ENCODE measurements at places on chromosomes 1 and 21.

- DNase-seq, result no peak
These were observed 11.0 kb upstream of the AVPR1B start for GRCh38 chr1:206128196-206128595.

DNA sequence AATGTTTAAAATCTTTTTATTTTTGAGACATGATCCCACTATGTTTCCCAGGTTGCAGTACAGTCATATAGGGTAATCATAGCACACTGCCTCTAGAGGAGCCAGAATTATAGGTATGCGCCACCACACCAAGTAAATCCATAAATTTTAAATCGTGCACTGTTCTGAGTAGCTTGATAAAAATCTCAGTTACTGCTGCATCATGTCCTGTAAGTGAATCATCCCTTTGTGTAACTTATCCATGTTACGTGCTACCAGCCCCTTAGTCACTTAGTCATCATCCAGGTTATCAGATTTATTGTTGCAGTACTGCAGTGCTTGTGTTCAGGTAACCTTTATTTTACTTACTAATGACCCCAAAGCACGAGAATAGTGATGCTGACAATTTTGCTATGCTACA is 1770.9 kb downstream of the BRINP3 start:
- DNase-seq, result no peak

GRCh38 chr1:106072909-106073600 is 983.4 kb upstream of the PRMT6 start:
- DNase-seq, result no peak

- DNase-seq, result no peak
These were observed 19.7 kb downstream of the RGS1 start for GRCh38 chr1:192595299-192595698.

DNA sequence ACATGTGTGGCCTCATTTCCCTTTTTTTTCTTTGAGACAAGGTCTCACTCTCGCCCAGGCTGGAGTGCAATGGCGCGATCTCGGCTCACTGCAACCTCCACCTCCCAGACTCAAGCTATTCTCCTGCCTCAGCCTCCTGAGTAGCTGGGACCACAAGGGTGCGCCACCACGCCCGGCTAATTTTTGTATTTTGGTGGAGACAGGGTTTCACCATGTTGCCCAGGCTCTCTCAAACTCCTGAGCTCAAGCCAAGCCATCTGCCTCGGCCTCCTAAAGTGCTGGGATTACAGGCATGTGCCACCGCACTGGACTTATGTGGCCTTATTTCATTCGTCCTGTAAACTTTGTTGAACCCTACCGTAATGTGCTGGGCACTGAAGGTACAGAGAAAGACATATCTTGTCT is 569 bp upstream of the WARS2 start:
- DNase-seq, result peak; percentile 52

DNA sequence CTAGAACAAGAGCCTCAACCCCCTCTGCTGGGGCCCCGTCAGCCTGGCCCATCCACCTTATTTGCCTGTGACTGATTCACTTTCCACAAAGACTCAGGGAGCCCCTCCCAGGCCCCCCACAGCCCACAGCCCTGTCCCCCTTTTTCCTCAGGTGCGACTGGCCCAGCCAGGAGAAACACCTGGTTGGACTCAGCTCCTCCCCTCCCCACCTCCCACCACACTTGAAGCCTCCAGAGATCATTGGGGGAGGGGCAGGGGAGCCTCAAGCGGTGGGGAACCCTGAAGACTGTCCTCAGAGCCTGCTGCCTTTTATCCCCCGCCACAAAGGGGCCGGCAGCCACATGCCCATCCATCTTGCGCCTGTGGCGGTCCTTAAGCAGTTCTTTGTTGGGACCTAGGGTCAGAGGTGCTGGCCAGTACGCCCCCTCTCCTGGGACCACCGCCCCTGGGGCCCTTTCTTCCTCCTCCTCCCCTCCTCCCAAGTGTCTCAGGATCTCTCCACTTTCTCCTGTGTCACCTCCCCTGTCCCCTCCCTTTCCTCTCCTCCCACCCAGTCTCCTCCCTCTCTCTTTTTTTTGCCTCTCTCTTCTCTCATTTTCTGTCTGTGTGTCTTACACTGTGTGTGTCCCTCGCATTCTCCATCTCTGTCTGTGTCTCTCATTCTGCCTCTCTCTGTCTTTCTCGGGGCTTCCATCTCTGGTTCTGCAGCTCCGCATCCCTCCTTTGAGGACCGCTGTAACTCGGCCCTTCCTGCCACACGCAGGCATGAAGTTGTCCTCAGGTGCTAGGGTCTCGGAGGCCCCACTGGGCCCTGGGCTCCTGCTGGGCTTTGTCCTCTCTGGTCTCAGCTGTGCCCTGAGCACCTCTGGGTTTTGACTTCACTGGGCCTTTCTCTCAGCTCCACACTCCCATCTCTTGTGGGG is 12.2 kb downstream of the CRABP2 start:
- DNase-seq, result peak; percentile 30

DNA sequence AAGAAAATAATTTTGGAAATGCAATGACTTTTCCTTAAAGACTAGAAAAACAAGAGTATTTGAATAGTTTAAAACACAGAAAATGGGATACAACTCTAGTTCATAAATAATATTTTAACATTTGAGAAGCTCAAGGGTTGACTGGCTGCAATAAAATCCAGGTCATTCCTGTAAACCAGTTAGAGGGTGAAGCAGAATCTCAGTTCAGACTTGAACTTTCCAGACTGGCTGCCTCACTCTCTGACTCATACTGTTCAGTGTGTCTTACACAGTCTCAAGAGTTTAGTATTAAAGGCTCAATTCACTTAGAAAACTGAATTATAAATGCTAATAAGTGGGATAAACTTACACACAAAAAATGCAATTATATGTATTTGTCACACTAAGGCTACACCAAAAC is 89.9 kb downstream of the RAVER2 start:
- DNase-seq, result no peak

DNA sequence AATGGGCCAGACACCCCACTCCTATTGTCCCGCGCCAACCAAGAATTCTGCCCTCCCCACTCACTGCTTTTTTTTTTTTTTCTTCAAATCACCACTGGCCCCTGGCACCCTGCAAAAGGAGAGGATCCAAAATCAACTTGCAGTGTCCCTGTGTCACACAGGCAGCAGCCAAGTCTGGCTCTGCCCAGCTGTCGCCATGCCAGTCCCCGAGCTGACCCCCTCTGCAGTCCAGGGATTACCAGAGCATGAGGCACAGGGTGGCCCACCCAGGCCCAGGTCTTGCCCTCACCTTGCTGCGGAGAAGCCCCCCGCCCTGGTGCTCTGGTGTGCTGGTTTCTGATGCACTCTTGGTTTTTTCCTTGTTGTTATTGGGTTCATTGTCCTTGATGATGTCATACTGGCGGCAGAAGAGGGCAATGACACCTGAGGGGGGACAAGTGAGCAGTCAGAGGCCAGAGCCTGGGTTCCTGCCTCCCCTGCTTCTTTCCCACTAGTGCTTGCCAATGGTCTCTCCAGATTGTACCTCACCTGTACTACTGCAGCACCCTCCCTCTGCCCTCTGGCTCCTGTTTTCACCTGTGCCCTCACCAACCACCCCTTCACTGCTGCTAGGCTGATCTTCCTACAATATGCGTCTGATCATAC is 6.2 kb downstream of the FNDC5 start:
- no peak for DNase-seq

- no peak for DNase-seq
These were observed 7.1 kb upstream of the RASAL2 start for GRCh38 chr1:178086766-178087165.

DNA sequence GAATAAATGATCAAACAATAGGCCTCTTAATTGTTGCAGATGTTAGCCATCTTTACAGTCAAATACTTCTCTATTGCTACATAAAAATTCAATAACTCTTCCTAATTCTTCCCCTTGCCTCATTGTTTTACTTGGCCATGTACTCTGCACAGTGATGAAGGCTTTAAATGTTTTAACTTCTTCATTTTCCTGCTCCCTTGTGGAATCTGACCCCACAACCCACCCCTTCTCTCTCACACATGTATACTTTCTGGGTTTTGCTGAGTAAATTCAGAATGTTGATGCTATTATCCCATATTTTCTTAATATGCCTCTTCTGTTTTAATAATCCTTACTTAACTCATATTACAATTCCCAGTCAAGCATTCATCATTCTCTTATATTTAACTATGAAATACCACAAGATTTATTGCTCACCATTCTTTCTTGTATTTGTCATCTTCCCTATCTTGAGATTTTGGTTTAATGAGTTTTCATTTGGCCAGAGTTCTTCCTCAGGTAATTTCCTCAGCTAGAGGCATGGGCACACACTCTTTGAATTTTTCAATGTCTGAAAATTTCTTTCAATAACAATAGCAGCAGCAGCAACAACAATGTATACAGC is 327.8 kb upstream of the USP24 start:
- DNase-seq, result no peak

DNA sequence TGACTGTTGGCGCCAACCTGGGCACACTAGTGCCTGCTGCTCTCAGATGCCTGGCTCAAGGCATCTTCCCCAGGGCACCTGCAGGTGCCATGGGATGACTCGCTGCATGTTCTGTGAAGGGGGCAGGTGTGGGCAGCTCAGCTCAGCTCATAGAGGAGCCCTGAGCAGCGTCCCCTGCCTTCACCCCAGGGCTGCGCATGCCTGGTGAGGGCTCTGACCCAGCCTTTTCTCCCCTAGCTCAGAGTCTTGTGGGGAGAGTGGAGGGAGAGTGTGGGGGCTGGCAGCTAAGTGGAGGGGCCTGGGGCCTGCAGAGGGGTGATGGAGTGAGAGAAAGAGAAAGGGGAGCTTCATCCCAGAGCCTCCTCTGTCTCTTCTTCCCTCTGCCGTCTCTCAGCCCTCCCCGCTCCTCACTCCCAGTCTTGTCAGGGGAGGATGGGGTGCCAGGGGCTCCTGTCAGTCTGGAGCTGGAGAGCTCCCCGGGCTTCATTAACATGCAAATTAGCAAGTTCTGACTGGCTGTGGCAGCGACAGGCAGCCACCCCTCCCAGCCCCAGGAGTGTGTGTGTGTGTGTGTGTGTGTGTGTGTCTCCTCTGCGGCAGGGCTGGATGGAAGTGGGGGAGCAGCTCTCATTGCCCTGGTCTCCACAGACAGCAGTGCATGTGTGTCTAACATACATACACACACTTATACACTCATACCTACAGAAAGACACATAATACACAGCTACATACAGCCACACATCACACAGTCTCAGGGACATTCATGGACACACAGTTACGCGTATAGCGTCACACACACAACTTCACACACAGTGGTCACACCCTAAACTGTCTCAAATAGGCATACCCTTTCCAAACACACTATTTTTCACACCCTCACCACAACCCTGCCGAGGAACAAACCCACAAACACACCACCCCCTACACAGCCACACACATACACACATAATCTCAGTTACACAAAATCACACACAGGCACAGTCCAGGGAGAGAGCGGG is 34.0 kb downstream of the FOXO6 start:
- no peak for DNase-seq

GRCh38 chr1:53182111-53182593 is 14.5 kb upstream of the CPT2 start:
- DNase-seq, result peak; percentile 82

DNA sequence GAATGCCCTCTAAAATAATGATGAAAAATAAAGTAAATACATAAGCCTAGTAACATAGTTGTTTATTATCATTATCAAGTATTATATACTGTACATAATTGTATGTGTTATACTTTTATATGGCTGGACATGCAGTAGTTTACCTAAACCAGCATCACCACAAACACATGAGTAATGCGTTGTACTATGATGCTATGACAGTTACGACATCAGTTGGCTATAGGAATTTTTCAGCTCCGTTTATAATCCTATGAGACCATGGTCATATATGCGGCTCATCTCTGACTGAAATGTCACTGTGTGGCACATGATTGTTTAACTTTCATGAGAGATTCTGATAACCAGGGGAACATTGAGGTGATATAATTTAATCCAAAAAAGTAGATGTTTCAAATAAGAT is 352.1 kb downstream of the ST6GALNAC3 start:
- no peak for DNase-seq

DNA sequence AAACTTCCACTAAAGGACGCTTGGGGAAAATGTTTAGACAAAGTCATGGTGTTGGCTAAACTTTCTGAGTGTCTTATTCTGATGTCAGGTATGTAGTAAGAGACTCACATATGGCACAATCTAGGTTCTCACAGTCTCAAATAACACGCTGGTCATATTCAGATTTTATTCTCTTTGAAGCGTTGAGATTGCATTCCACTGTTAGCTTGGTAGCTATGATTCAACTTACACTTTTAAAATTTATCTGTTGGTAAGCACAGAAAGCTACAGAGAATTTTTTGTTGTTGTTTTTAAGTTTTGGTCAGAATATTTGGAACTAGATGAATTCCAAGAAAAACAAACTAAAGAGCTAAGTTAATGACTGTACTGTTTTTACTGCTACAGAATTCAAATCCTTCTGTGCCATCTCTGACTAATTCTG is 126.7 kb downstream of the PRRX1 start:
- no peak for DNase-seq

DNA sequence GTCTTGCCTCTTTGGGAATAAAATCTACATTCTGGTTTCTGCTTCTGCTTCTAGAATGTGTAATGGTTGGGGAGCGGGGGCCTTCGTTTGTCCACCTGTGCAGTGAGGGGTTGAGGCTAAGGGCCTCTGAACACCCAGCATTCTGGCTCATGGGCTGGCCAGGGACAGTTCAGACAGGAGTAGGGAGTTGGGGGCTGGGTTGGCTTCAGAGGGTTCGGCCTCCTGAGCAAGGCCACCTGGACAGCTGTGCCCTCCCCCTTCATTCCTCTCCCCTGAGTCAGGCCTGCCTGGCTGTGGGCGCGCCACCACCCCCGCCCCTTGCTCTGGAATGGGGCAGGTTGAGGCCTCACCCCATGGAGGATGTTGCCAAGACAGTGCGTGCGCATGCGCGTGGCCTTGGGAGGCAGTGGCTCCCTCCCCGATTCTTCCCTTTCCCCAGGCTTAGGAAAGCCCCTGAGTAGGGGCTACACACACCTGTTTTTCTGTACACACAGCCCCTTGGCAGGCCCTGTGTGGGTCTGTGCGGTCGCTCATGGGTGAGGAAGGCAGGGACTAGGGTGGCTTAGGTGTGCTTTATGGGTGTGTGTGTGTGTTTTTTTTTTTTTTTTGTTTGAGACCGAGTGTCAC is 57.0 kb downstream of the YARS1 start:
- no peak for DNase-seq

DNA sequence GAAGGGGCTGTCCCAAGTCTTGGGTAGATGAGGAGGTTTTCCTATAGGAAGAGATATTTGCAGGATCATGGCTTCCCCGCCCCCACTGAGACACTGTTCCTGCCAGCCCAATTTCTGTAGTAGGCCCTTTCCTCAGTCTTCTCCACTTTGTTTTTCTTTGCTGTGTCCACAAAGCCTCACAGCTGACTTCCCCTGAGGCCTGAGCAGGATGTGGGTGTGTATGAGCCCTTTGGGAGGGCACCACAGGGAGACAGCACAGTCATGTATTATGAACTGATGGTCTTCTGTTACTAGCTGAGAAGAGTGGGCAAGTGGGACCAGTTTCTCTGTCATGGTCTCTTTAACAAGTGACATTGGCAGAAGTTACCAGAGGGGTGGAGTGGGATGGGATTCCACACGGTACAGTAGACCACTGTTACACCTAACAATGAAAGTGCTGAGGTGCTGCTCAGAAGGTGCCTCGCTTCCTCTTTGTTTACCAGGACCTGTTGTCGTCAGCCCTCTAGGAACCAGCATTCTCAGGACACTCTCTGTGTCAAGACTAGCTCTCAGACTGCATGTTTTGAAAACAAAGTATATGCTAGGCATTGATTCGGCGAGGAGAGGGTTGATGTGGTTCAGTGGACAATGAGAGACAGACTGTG is 253.8 kb upstream of the HOOK1 start:
- no peak for DNase-seq

- no peak for DNase-seq
These were observed 2.5 kb downstream of the MRPL9 start for GRCh38 chr1:151760597-151761385.

- DNase-seq, result peak; percentile 82
These were observed at the start of gene PTPN7 for GRCh38 chr1:202160377-202160940. Gene PTPN7, minus strand, starts transcription at chr1:202160602. Its CDS starts 1,200 bp downstream, at chr1:202159402.

Data from CD4-positive, alpha-beta T cell treated with Interleukin-17A for 1 hour (primary cell).